ENCODE measurements at places on chromosomes 16 and 17.

DNA sequence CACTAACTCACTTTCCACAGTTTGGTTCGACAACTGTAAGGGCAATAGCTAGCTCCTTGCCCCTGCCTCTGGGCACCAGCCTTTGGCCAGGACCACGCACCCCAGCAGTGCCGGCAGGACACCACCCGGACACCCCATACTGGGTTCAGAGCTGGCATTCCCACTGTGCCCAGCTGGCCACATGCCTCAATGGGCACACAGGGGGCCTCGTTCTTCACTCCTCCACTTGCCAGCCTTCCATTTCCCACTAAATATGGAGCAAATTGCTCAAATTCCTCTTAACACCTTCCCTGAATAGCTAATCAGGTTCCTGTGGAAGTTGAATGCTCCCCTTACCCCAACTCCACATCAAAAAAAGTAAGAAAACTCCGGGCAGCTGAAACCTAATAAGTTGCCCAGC lies 52.5 kb downstream of the PIPOX start:
- DNase-seq = no peak

DNA sequence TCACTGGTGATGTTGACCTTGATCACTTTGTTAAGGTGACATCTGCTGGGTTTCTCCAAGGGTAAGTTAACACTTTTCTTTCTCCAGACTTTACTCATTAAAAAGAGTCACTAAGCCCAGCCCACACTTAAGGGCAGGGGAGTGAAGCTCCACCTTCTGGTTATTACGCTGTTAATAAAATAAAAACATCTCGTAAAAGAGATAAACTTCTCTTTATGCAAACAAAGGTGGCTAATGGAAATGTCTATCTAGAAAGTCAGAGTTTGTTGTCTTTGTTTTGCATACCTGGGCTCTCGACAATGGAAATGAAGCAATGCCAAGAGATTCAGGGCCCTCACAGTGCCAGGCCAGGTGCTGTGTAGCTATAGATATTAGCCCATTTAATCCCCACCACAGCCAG lies 134.4 kb downstream of the ZFHX3 start:
- DNase-seq = no peak

- no peak for DNase-seq
Measured at GRCh38 chr16:73095142-73095820, 47.4 kb upstream of the ZFHX3 start.

DNA sequence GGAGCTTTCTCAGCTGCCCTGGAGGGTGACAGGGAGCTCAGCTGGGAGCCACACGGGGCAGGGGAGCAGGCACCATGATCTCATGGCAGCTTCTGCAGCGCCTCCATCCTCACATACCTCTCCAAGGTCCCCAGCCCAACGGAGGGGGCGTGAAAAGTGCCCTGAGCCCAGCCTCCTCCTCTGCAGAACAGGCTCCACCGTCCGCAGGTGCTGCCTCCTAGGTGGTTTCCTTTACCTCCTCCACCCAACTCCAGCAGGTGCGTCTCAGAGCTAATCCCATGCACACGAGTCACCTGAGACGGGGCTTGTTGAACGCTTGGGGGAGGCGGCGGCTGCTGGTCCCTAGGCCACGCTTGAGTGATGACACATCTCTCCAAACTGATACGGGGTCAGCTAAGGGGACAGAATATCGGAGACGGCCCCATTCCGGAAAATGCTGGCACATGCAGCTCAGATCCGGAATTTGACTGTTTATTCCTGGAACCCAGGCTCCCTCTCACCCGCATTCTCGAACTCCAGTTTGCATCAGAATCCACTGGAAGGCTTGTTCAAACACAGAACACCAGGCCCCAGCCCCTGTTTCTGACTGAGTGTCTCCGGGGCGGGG lies 387 bp upstream of the SLC38A8 start:
- no peak for DNase-seq

- no peak for DNase-seq
Measured at GRCh38 chr17:64718058-64718457, 56.0 kb upstream of the SMURF2 start.

DNA sequence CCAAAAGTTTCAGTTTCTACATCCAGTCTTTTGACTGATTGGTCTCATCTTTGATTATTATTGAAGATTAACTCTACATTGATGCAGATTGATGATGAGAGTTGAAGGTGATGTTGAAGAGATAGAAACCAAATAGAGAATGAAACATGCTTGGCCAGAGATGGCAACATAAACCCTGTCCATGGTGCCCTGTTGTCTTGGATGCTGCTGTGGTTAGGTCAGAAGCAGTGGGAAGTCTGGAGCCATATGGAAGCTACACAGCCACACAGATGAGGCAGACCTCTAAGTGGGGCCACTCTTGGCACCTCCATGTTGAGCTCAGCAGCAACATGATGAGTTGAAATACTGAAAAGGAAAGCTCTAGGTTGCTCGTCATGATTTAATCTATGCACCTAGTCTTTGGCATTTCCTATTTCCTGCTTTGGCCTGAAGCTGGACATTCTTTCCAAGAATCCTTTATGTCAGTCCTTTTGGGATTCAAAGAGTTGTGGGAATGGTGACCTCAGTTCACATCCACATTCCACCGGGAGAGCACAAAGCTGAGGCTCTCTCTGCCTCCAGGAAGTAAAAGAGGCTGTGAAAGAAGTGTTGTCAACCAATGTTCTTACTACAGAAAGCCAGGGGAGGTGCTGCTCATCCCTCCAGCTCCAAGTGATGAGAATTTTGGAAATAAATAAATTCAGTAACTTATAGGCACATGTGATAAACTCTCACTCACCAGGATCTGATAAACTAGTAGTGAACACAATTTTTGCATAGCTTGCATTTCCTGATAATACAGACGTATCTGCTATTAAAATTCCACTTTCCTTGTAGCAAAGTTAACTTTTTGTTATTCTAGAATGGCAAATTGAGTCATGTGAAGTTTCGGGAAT lies 127.7 kb upstream of the MAF start:
- no peak for DNase-seq

DNA sequence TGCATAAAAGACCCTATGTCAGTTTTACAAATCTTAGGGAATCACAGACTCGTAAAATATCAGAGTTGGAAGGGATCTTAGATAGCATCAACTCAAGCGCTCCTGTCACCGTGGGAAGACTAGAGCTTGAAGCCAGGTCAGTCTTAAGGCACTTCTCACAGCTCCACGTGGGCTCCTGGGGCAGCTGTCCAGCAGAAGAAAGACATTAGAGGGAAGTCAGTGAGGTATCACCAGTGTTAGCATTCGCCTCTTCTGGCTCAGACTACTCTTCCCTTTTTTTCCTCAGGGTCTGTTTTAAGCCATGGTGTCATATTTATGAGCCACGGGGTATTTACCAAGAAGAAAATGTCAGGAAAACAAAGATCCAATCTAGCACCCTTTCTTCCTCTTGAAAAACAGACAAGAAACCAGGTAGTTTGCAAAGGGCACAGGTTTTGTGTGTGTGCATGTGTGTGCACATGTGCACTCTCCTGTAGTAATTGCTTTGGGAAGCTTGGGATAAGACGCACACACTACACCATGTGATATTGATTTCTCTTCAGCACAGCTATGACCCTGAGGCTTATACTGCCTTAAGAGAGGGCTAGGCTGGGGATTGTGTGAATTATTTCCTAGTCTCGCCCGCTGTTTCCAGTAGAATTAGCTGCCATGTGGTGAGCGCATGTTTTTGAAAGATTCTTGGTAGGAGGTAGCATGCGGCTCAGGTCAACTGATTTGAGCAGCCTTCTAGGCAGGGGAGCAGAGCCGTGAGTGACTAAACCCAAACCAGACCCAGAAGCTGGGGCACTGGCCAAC lies 61.0 kb upstream of the ELAC2 start:
- no peak for DNase-seq

- no peak for DNase-seq
Measured at GRCh38 chr17:33464669-33465280, 171.7 kb upstream of the ASIC2 start.

DNA sequence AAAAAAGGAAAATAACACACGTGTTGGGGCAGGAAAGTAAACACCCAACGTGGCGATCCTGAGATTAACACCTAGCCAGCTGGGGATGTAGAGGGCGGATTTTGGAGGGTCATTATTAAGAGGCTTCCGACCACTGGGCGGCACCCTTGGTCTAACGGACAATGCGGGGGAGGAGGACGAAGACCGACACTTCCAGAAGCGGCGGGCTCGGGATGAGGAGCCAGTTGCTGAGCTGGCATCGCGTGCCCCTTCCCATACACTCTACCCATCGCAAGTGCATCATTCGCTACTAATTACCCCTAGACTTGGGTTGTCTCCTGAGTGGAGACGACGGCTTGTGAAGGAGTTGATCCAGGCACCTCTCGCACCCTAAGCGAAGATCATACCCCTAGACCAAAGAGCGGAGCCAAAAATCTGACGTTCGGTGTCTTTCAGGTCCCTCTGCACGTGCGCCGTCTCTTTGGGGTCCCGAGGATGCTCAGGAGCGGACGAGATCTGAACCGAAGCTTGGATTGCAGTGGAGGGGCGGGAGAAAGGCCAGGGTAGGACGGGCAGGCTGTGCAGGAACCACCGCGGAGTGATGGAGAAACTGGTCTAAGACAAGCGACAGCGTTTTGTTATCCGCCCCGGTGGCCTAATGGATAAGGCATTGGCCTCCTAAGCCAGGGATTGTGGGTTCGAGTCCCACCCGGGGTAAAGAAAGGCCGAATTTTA lies 17.6 kb downstream of the ZNF213 start:
- DNase-seq = peak; percentile 51

- DNase-seq = no peak
Measured at GRCh38 chr16:8087597-8088289, 502.6 kb downstream of the TMEM114 start.

DNA sequence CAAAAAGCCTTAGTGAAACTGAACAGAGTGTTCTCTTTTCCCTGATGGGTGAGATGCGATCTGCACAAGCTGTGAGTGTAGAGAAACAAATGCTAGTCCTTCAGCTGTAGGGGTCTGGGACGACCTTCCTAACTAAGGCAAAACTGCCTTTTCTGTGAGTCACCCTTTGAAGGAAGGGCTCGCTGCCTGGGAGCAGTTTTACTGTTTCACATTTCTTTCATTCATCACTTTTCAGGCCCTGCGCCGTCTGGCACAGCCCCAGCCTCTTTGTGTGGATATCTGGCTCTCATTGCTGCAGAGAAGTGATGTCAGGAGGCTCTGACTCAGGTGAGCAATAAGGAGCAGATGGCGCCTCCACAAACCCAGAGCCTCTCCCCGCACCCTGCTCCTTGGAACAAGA lies 57.4 kb downstream of the HS3ST3A1 start:
- DNase-seq = no peak

DNA sequence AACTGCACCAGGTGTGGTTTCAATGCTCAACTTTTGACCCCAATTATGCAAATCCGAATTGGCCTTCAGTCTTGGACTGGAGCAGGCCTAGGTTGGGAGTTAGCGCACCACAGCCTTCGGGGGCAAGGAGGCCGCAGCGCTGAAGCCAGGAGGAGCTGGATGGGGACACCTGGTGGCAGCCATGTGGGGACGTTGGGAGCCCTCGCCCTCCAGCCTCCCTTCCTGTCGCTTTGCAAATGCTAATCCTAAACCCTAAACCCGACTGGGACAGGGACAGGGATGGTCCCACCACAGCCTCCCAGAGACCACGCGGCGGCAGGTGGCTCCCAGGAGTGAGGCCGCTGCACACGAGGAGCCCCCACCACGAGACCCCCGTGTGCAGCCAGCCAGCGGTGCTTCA lies 58.7 kb downstream of the KLHDC4 start:
- no peak for DNase-seq

DNA sequence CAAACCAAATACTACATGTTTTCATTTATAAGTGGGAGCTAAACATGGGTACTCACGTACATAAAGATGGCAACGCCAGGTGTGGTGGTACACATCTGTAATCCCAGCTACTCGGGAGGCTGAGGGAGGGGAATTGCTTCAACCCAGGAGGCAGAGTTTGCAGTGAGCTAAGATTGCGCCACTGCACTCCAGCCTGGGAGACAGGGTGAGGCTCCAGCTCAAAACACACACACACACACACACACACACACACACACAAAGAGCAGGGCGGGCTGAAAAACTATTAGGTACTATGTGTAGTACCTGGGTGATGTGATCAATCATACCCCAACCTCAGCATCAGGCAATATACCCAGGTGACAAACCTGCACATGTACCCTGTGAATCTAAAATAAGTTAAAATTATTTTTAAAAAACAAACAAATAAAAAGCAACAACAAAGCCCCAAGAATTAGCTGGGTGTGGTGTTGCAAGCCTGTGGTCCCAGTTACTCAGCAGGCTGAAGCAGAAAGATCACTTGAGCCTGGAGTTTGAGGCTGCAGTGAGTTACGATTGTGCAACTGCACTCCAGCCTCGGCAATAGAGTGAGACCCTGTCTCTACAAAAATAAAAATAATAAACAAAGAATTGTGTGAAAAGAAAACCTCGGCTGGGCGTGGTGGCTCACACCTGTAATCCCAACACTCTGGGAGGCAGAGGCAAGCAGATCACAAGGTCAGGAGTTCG lies 11.9 kb upstream of the FAAP100 start:
- DNase-seq = no peak

DNA sequence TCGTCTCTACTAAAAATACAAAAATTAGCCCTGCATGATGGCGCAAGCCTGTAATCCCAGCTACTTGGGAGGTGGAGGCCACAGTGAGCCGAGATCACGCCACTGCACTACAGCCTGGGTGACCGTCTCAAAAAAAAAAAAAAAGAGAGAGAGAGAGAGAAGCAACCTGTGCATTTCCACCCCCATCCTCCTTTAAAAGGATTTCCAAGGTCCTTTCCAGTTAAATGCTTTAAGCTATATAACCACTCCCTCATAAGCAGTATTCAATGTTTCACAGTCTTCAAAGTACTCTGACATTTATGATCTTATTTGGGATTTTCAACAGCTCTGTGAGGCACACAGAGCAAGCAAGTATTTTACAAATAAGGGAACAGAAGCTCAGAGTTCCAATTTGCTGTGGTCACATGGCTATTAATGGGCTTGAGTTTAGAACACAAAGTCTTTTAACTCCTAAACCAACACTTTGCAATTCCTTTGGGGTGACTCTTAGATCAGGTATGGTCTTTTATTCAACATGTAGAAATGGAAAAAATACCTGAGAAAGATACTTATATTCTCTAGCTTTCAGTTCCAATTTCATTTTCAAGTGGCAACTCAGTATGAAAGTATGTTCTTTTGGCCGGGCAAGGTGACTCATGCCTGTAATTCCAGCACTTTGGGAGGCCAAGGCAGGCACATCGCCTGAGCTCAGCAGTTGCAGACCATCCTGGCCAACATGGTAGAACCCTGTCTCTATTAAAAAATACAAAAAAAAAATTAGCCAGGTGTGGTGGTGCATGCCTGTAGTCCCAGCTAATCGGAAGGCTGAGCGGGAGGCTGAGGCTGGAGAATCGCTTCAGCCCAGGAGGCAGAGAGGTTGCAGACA lies 31.3 kb downstream of the SPOP start:
- no peak for DNase-seq

DNA sequence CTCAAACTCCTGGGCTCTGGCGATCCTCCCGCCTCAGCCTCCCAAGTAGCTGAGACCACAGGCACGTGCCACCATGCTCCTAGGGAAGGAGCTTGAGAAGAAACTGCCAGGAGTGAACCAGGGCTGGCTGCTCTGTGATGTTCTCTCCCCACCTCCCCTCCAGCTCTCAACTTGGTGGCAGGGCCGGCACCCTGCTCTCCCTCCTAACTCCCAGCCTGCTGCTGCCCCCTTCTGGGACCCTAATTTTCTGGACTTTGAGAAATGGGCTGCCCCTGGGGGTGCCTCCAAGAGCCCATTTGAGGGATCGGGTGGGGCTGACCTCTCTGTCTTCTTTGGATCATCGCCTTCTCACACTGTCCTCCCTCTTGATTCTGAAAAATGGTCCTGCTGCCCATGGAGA lies 14.9 kb upstream of the STAT3 start:
- peak; percentile 31 for DNase-seq

GRCh38 chr17:38958756-38959155 lies 8.4 kb downstream of the FBXO47 start:
- DNase-seq = no peak
